ENCODE measurements at places on chromosomes 6 and 20.

GRCh38 chr6:18269253-18269652, 4.9 kb upstream of the DEK start:
- no peak for DNase-seq

DNA sequence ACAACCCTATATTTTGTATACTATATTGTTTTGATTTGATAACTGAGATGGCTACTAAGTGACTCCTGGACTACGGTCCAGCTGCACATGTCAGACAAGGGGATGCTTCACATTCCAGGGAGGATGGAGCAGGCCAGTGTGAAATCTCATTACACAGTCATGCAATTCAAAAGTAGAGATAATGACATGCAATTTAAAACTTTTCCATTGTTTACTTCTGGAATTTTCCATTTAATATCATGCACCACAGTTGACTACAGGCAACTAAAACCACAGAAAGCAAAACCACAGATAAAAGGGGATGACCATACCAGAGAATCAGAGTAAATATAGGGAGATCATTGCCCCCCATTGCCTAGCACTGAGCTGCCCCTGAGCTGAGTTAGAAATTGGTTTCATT, 366.4 kb downstream of the BTBD9 start:
- no peak for DNase-seq

DNA sequence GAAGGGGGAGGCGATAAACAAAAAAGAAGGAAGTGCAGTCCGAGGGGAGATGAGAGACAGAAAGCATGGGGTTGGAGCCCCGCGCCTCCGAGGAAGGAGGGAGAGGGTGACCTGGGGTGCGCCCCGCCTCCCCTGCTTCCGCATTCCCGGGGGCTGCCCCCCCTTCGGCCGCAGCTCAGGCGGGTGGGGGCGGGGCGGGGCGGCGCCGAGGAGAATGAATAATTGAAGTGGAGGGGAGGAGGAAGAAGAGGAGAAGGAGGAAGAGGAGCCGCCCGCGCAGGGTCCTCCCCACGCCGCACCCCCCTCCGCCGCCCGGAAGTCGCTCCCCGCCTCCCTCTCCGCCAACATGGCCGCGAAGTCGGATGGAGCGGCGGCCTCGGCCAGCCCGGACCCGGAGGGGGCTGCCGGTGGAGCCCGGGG, at the start of gene XKR7:
TSS of gene XKR7 (plus strand) at position 322 of the 420 bp plus-strand sequence. CDS start at position 347, 25 bp downstream.
- DNase-seq: no peak

- no peak for DNase-seq
These were observed 8.6 kb upstream of the FOXF2 start for GRCh38 chr6:1380625-1381427.

DNA sequence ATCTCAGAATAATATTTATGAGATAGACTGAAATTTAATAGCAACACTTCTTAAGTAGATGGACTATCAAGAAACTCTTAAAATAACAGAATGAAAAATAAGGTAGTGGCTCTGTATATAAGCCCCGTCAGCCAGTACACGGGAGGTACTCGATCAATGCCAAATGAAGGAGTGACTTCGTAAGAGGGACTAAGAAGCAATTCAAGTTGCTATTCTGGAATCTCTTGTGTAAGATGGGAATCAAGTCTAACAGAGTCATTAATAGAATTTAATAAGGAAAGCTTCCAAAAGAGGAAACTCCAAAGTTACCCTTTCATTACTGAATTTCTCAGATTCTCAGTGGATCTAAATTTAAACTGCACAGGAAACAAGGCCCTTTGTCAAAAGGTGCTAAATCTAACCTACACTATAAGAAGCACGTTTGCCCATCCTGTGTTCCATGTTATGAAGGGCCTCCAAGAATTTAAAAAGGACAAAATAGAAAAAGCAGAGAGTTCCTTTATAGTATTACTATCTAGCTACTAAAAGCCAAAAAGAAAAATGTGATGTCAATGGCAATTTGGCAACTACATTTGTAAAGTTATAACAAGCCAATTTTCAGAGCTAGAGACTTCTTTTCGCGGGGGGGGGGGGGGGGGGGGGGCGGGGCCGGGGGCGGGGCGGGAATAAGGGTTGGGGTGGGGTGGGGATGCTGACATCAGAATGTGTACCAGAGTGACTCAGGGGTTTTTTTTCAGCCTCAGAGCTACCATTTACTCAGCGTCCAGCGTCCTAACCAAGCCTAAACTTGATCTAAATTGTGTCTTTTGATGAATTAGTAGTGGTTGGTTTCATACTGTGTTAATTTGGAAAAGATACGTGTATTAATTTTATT, 200.6 kb downstream of the GMPR start:
- DNase-seq: no peak

- no peak for DNase-seq
These were observed 249.7 kb upstream of the HS3ST5 start for GRCh38 chr6:114592506-114592905.

DNA sequence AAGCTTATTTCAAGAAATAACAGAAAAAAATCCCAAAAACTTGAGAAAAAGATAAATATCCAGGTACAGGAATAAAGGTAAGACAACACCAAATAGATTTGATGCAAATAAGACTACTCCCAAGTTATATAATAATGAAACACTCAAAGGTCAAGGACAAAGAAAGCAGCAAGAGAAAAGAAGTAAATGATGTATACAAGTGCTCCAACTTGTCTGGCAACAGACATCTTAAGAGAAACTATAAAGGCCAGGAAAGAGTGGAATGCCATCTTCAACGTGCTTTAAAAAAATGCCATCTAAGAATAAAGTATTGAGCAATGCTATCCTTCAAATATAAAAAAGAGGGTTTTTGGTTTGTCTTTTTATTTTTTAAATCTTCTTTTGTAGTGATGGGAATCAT, 54.2 kb downstream of the REV3L start:
- DNase-seq: no peak

DNA sequence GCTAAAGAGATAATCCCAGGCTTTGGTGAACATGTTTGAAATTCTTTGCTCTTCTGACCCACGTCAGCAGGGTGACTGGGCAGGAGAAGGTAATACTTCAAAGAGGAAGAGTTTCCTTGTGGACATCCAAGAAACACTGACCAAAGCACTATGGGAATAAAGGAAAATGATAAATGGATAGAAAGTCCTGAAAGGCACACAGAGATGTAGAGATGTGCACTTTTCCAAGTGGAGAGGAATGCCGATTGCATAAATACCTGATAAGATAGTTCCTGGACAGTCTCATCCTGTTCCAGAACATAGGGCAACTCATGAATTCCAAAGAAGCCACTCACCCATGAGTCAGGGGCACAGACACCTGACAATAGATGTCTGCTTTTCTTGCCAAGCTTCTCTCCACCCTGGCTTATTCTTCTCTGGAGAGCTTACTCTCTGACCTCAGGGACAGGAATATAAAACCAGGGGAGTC, 191.3 kb upstream of the FOXA2 start:
- no peak for DNase-seq

- DNase-seq: no peak
These were observed 39.2 kb downstream of the PSMG4 start for GRCh38 chr6:3297909-3298308.

- DNase-seq: no peak
These were observed 2.1 kb downstream of the MDN1 start for GRCh38 chr6:89817481-89817880.

DNA sequence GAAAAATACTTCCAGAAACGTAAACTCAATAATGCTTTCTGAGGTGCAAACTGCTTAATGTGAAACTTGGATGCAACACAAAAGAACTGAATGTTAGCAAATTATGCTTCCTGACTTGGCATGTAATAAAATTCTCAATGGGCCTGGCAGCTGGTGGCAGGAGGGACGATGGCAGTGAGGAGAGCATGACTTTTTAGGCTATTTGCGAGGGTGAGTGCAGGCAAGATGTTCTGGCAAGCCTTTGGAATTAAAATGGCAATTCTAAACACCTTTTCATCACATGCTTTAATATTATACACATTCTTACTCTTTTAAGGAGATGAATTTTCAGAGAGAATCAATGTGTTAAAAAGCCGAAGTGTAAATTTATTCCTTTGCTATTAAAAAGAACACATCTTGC, 224.8 kb upstream of the CDH4 start:
- DNase-seq: no peak

- no peak for DNase-seq
These were observed 104.4 kb upstream of the SYNCRIP start for GRCh38 chr6:85747093-85747492.

- DNase-seq: no peak
These were observed 65.6 kb upstream of the IFNGR1 start for GRCh38 chr6:137284811-137285110.

DNA sequence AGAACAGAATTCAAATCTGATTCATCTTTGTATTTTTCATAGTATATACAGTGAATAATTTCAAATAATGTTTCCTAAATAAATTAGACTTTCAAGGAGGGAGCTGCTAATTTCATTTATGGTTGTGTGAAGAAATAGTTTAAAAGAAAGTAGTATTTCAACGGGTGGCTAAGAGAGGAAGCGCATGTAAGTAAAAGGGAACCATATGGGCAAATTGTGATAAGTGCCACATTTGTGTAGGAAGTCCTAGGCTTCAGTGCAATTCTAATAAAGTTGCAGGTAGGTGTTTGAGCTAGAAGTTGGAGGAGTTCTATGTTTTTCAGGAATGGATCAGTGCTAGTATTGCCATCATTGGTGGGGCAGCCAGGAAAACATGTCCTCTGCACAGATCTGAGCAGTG, 178.8 kb upstream of the PRDM1 start:
- no peak for DNase-seq

- DNase-seq: no peak
These were observed 31.7 kb downstream of the PLEKHG1 start for GRCh38 chr6:150631283-150631983.

DNA sequence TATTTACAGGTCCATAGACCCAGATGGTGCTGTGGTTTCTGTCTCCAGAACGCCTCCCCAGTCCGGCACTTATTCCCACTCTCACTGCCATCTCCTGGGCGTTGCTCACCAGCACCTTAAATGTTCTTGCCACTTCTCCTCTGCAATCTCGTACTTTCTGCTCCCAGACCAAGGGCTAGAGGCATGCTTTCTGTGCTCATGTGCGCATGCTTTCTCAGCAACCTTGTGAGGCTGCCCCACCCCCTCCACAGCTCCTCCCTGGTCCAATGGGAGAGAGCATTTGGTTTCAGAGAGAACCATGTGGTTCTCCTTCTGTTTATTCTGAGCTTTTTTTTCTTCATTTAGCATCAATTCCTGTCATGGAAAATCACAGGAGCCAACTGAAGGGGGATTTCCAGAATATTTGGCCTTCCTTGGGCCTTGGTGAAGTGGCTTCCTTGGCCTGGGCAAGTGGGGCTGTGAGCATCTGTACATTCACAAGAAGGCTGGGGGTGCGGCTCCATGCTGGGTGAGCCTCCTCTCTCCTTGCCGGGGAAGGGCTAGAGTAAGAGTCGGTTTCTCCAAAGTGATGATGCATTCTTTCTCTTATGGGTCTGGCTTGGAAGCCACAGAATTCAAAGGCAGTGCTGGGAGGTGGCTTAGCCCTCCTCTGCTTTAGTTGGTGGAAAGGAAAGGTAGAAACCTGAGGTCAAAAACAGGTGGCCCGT, 66.6 kb downstream of the PHACTR3 start:
- no peak for DNase-seq

DNA sequence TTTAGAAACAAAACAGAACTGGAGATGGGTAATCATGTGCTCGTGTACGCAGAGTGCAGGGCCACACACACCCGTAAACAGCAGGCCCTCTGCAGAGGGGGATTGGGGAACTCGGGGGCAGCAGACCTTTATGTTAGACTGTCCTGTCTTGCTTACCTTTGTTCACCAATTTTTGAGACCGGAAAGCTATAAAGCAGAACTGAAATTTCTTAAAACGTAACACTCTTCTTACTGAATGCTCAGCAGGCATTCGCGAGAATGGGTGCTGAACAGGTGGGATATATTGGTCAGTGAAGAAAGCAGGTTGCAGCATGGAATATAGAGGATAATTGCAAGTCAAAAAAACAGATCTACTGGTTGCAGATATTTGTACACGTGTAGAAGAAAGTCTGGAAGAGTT, 211.1 kb downstream of the BMP7 start:
- DNase-seq: no peak

GRCh38 chr20:50911716-50912115, 19.5 kb downstream of the ADNP start:
- DNase-seq: no peak

DNA sequence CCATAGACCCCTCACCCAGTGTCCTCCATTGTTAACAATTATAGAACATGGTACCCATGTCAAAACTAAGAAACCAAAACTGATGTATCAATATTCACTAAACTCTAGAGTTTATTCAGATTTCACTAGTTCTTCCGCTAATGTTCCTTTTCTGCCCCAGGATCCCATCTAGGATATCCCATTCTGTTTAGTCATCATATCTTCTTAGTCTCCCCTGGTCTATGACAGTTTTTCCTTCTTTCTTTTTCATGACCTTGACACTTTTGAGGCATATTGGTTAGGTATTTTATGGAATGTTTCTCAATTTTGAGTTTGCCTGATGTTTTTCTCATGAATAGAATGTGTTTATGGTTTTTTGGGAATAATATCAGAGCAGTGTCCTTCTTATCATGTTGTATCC, 146.7 kb downstream of the SCML4 start:
- no peak for DNase-seq

- no peak for DNase-seq
These were observed 152.2 kb downstream of the OPN5 start for GRCh38 chr6:47934023-47934422.

GRCh38 chr20:45630371-45630770, 713 bp downstream of the WFDC9 start:
- DNase-seq: no peak

DNA sequence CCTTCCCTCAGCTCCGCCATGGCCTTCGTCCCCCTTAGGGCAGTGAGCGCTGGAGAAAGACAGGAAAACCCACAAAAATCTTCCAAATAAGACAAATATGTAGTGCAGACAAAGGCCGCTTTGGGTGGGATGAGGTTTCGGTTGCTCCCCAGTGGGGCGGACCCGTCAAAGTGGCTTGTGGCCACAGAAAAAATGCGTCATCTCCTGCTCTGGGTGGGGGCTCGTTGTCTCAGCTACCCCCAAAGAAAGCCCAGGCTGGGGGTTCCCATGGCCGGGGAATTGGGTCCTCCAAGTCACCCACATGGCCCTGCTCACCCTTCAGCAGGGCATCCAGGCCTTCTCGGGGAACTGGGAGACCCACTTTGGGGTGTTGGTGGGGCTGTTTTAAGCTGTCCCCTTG, 21.9 kb upstream of the SCUBE3 start:
- DNase-seq: no peak
